ENCODE measurements at places on chromosomes 5 and 9.

DNA sequence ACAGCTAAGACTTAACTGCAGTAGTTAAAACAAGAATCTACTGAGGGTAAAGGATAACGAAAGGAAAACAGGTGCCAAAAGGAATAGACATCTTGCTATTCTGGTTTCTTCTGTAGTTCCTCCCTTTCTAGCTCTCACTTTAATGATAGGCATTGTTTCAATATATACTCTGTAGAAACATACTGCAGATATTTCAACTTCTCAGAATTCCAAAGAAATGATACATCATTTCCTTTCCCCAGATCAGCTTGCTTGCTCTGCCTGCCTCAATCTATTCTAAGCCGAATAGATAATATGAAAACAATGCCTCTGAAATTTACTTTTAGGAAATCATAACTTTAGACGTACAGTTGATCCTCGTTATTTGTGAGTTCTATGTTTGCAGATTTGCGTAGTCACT lies 46.3 kb downstream of the ACO1 start:
- no peak for DNase-seq

DNA sequence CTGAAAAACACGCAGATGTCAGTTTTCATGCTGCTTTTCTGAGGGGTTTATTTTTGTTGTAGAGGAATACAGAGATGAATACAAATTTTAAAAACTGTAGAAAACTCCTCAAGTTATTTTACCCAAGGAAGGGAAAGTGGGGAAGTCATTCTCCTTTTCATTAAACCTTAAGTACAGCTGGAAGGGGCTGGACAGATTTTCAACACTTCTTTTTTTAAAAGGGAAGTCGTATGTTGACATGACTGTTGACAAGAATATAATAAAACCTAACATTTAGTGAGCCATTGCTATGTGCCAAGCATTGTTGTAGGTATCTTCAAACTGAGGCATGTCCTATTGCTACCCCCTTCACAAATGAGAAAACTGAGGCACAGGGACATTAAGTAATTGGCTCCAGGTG lies 235.7 kb upstream of the ELL2 start:
- no peak for DNase-seq

DNA sequence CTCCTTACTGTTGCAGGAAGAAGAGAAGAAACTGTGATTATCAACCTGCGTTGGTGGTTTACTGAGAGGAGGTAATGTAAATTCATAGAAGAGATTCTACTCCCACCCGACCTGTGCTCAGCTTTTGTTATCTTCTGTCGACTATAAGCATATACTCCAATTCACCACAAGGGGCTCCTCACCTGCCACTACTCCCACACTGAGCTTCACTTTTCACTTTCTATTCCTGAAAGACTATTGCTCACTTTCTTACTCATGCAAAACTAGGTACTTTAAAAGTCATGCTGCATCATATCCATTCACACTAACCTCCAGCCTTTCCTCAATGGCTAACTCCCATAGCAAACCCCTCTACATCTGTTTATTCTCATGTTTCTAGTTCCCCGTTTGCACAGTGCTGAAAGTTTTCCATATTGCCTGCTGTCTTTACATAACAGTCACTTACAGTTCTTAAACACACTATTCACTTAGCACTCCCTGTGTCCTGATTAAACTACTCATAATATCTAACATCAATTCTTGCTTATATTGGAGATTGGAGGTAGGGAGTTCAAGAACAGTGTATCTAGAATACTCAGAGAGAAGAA lies 1062.6 kb downstream of the NR2F1-AS1 start:
- no peak for DNase-seq

- no peak for DNase-seq
These were observed 122.1 kb downstream of the GABRG2 start for GRCh38 chr5:162189719-162190118.

DNA sequence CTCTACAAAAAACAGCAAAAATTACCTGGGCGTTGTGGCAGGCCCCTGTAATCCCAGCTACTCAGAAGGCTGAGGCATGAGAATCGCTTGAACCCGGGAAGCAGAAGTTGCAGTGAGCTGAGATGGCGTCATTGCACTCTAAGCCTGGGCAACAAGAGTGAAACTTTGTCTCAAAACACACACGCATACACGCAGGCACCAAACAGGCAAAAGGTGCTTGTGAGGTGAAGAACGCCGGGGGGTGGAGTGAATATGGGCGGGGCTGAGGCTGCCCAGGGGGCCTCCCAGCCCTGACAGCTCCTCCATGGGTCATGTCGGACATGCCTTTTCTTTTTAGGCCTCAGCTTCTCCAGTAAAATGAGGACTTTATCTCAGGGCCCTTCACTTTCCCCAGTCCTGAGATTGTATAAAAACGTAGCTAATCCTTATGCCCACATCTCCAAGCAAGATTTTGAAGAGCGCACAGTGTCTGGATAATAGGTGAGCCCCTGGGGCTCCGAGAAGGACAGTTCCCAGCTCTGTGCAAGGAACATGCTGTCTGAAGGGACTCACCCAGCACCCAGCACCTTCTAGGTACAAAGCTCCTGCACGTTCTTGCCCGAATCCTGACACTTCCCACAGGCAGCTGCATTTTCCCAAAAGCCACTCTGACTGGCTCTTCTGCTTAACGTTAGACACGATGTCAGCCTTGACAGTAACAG lies 168.3 kb downstream of the COL23A1 start:
- DNase-seq, result no peak

DNA sequence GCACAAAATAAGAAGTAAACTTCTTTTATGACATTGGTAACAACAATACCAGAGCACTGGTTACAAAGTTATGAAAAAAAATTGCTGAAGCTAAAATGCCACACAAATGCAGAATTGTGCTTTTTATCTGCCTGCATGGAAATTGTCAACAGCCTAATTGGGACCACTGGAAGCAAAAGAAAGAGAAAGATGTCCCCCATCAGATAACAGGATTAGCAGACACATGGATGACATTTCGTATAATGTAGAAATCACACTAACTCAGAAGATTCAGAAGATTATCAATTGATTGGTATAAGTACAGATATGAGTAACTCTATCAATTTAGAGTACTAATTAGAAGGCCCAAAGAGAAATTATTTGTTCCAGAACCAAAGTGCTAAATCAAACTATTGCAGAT lies 19.1 kb upstream of the FRMD3 start:
- no peak for DNase-seq

Data from CD4-positive, alpha-beta T cell treated with Interleukin-6 at 100 ng/mL for 8 hours (primary cell).